ENCODE measurements at places on chromosomes 2 and 18. TPM values are rescaled to one million over a fixed set of nuclear protein-coding genes. Genes with fewer than 3 reads are reported as not detected.

The TRABD2A gene
- total RNA-seq = 5.4 TPM

The NR4A2 gene
- total RNA-seq = 17.2 TPM

The ACVR1C gene
- total RNA-seq = 6.6 TPM

The BUB1 gene
- total RNA-seq = 5.4 TPM

The ANKRD62 gene
- total RNA-seq = 1.2 TPM

The WDR7 gene
- total RNA-seq = 26.3 TPM

The DLGAP1 gene
- 3.2 TPM for total RNA-seq

The LRPPRC gene
- total RNA-seq = 35.4 TPM

The CBLN2 gene
- total RNA-seq = not detected

The KIF5C gene
- 13.3 TPM for total RNA-seq

The SCN7A gene
- total RNA-seq = 15.0 TPM

The CACNB4 gene
- 4.9 TPM for total RNA-seq

The WIPF1 gene
- 20.4 TPM for total RNA-seq

The DPYSL5 gene
- 0.74 TPM for total RNA-seq

The COL3A1 gene
- 123 TPM for total RNA-seq

The GCKR gene
- total RNA-seq = 0.98 TPM

The MAP3K19 gene
- not detected for total RNA-seq

The DSG3 gene
- 192 TPM for total RNA-seq

The MAPK4 gene
- 2.2 TPM for total RNA-seq

The CCDC148 gene
- total RNA-seq = not detected

The TUBA4A gene
- total RNA-seq = 122 TPM

The PDCD1 gene
- total RNA-seq = 3.9 TPM

The ALPI gene
- not detected for total RNA-seq
